Astrocyte (in vitro differentiated cells and primary cell): ENCODE measurements at places on chromosomes 4 and X. TPM values are rescaled to one million over a fixed set of nuclear protein-coding genes. Genes with fewer than 3 reads are reported as not detected.

The FHDC1 gene
- total RNA-seq: 1.5 and 1.7 TPM in 2 replicates

The HSFX2 gene
- total RNA-seq: 0.24 TPM in 1 of 2 replicates, not detected in the other

The PTTG2 gene
- not detected in 2 replicates for total RNA-seq

The SLC10A3 gene
- total RNA-seq: 24.4 and 27.3 TPM in 2 replicates

The EVC2 gene
- 3.3 and 3.5 TPM in 2 replicates for total RNA-seq

The NELFA gene
- 22.1 and 24.5 TPM in 2 replicates for total RNA-seq
